Suppressor macrophage treated with lipopolysaccharide for 4 hours (primary cell): ENCODE measurements at places on chromosomes 12 and 14.

DNA sequence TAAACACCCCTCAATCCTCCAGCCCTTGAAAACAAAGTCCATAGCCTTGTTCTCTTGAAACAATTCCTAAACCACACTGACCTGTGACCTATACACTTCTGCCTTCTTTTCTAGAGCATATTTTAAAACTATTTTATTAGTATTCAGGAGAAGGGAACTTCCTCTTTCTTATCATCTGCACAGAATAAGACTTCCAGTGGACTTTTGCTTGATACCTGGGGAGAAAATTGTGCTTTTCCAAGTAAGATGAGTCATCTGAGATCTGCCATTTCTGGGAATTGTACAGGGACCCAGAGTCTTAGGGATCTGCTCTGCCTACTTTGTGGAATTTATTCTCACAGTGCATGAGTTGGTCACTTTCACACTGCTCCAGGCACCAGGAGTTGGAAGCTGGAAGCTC, 10.5 kb upstream of the WNT5B start:
- peak; percentile 21 for DNase-seq

DNA sequence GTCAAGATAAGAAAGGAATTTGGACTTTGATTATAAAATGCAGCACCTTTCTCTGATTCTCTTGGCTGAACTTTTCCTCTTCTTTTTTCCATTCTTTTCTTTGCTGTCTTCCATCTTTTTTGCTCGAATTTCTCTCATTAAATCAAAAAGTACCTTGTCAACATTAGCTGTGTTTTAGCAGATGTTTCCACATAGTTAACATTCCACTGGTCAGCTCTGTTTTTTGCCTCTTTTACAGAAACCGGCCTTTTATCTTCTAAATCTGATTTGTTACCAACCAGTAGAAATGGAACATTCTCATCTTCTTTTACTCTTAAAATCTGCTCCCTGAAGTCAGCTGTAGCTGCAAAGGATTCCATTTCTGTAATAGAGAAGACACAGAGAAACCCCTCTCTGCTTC, 71.1 kb upstream of the SYT1 start:
- no peak for DNase-seq

DNA sequence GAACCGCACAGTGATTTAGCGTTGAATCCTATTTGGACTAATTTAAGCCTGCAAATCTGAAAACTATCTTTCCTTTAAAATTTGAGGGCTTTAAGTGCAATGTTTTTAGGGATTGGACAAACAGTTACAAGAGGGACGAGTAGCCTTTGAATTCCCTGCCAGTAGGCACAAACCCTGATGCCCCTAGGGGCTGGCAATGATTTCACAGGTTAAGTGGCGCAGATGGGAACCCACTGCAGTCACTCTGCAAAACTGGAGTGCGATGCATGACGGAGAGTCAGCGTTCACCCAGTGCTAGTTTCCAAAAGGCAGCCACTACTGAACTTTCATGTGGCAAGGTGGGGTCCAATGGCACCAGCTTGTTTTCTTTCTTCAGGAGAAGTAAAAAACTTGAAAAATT, 99.4 kb upstream of the FRMD6 start:
- no peak for DNase-seq

DNA sequence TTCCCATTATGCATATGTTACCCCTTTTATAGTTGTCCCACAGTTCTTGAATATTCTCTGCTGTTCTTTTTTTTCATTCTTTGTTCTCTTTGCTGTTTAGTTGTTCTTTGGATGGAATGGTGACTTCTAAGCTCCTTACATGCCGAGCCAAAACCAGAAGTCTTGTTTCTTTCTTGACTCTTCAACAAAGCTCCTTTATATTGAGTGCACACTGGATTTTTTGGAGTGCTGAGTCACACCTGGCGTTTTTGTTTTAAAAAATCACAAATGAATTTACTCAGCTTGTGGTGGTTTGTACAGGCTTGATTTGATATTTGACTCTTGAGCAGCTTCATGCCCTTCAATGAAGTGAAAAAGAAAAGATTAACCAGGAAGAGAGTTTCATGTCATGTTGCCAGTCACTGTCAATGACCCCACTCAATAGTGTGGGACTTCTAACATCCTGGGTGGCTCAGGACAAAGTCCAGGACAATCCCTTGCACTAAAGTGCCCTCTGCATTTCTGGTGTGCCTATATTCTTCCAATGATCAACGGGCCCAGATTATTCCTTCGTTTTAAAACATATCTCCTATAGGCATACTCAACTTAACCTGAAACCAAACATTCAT, 112.4 kb upstream of the SLC38A4 start:
- no peak for DNase-seq
